Glutamatergic neuron (in vitro differentiated cells): ENCODE measurements at places on chromosomes 6 and 20. TPM values are rescaled to one million over a fixed set of nuclear protein-coding genes. Genes with fewer than 3 reads are reported as not detected.

Gene SPATA25
- 1.2 TPM for total RNA-seq

Gene CDYL
- total RNA-seq, result 63.3 TPM

Gene XKR7
- total RNA-seq, result 284 TPM

Gene MBOAT1
- total RNA-seq, result not detected

Gene SLC26A8
- total RNA-seq, result 0.29 TPM

Gene ZSCAN12
- total RNA-seq, result 16.7 TPM

Gene FOXS1
- not detected for total RNA-seq

Gene RPS6KA2
- 109 TPM for total RNA-seq

Gene BAG2
- total RNA-seq, result 1.2 TPM

Gene NR2E1
- total RNA-seq, result not detected

Gene WFDC2
- total RNA-seq, result 4.8 TPM

Gene TULP1
- not detected for total RNA-seq

Gene FRS3
- total RNA-seq, result 17.8 TPM

Gene C20orf202
- total RNA-seq, result not detected

Gene PTGIS
- 0.12 TPM for total RNA-seq

Gene FAM83B
- not detected for total RNA-seq

Gene HMGN3
- 43.0 TPM for total RNA-seq

Gene MYCT1
- not detected for total RNA-seq

Gene MICA
- total RNA-seq, result 0.42 TPM

Gene TRIM15
- not detected for total RNA-seq

Gene EPPIN
- total RNA-seq, result not detected
